ENCODE measurements at places on chromosomes 11 and 22.

DNA sequence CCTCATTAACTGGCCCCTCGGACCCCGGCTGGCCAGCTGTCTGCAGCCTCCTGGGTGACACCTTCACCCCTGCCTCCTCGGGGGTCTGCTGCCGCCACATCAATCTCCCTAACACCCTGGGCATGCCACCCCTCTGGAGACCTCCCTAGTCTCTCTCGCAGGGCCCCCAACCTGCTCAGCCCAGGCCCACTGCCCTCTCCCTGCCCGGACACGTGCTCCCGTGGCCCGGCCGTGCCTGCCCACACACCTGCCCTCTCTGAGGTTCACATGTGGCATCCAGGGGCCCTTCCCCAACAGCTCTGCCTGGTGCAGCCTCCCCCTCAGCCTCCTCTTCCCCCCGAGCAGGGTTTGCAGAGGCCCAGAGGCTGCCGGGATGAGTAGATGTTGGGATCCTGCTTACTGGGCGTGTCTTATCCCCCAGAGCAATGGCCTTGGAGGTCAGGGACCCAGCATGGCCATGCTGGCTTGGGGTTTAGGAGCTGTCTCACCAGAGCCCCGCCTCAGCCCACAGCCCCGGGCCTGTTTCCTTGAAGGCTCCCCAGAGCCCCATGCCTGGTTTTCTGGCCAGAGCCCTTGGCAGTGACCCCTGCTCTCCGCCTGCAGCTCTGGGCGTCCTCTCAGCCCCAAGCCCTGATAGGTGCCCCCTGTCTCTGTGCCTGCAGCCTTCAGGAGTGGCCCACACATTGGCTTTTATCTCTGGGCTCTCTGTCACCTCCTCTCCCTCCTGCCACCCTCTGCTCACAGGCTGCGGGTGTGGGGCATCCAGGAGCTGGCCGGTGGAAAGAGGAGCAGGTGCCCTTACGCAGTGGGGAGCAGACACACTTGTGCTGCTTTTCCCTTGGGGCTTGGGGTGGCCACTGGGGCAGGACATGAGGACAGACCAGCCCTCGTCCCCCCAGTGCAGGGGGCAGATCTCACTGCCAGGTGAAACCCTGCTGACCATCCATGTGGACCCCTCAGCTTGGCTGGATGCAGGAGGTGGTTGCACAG, 25.7 kb upstream of the SEPTIN5 start:
- no peak for DNase-seq

- DNase-seq: no peak
Observed at GRCh38 chr11:31480930-31481329, 28.5 kb downstream of the IMMP1L start.

- DNase-seq: no peak
Observed at GRCh38 chr11:103800406-103801114, 235.9 kb upstream of the DDI1 start.

- DNase-seq: no peak
Observed at GRCh38 chr11:96314326-96315020, 28.5 kb downstream of the MAML2 start.

- DNase-seq: no peak
Observed at GRCh38 chr11:45250035-45250718, 36.0 kb downstream of the SYT13 start.

DNA sequence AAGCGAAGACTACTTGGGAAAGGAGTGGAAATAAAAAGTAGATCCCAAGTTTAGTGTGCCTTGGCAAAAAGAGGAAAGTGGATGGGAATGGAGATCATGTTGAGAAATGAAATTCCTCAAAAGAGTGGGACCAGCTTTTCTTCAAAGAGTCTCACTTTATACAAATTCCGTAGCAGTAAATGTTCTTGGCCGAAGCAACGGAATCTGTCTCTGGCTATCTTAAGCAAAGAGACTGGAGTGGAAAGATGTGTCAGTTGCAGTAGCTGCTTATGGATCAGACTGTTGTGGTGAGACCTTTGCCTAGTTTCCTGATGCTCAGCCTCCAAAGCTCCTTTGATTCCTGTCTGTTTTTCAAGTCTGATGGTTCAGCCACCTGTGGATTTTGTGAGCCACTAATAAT, 73.6 kb downstream of the CSTPP1 start:
- no peak for DNase-seq

GRCh38 chr22:29260601-29261315, 7.0 kb downstream of the RHBDD3 start:
- DNase-seq: no peak

GRCh38 chr11:69497221-69497787, 15.8 kb downstream of the LINC01488 start:
- peak; percentile 11 for DNase-seq

- DNase-seq: no peak
Observed at GRCh38 chr11:131672191-131672590, 301.8 kb downstream of the NTM start.

DNA sequence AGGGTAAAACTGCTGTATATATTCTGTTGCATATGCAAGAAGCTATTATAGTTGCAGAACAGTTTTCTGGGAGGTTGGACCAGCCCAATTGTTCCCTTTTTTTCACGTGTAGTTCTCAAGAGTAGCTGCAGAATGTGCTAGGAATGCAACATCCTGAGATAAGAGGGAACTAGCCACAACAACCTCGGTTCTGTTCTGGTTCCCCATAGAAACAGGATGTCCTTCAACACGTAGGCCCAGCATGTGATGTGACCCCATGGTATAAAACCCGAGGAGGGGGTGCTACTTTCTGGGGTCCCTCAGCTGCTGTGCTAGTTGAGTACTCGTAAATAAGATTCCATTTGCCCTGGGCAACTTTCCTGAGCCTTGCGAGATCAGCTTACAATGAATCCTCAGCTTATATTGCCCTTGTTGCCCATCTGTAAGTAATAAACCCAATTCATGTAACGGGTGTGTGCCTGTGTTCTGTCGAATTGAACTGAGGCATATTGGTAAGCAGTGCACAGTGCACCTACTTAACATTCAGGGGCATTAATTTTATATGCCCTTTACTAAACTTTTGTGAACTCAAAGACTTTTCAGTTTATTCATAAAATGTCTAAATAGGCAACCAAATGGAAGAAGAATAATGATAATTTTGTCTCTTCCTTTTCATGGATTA, 23.0 kb upstream of the TRAF6 start:
- DNase-seq: no peak

GRCh38 chr11:12269104-12269441, 108.3 kb upstream of the PARVA start:
- no peak for DNase-seq

- no peak for DNase-seq
Observed at GRCh38 chr22:38300197-38300945, 16.9 kb downstream of the CSNK1E start.

DNA sequence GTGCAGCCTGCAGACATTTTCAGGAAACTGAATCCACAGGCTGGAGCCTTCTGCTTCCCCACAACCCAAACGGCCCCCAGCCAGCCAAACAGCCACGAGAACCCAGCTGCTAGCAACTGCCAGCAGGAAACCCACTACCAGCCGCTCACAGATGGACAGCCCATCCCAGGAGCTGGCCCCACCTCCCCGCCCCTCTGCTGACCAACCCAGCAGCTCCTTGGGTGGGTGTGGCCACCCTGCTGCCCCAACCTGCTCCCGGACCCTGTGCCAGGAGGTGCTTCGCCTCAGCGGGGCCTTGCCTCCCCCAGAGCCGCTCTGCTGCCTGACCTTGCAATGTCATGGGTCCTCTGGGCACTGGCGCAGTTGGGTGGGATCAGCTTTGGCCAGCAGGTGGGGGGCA, 8.2 kb upstream of the CCDC188 start:
- no peak for DNase-seq

DNA sequence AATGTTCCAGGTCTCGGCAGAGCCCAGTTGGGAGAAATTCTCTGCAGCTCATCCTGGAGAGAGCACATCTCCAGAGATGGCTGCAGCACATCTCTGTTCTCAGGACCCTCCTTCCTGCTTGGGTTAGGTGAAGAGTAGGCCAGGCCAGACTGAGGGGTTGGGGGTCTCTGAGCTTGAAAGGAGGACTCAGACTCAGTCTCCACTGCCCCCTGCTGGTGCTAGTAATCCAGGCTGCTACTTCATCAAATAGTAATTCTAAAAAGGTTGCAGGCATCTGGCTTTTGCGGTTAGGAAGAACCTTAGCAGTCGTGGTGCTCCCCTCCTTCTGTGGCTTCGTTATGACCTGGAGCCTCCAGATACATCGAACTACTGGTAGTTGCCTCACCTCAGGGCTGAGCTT, 9.7 kb downstream of the TUB start:
- no peak for DNase-seq

GRCh38 chr11:22203281-22203680, 10.4 kb downstream of the ANO5 start:
- DNase-seq: no peak

DNA sequence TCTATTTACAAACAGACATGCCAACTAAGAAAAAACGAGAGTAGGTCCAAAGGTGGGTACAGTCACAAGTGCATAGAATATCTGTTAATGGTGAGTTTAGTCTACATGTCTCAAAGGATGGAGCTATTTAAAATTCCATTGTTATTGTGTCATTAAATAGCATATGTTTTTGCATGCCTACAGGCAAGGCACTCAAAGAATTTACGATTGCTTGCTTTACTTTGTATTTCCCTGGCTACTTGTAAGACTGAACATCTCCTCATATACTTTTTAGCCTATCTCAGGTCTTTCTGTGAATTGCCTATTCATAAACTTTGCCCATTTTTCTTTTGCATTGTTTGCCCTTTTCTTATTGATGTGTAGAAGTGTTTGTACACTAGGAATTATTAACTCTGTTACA, 39.7 kb downstream of the DEUP1 start:
- no peak for DNase-seq

DNA sequence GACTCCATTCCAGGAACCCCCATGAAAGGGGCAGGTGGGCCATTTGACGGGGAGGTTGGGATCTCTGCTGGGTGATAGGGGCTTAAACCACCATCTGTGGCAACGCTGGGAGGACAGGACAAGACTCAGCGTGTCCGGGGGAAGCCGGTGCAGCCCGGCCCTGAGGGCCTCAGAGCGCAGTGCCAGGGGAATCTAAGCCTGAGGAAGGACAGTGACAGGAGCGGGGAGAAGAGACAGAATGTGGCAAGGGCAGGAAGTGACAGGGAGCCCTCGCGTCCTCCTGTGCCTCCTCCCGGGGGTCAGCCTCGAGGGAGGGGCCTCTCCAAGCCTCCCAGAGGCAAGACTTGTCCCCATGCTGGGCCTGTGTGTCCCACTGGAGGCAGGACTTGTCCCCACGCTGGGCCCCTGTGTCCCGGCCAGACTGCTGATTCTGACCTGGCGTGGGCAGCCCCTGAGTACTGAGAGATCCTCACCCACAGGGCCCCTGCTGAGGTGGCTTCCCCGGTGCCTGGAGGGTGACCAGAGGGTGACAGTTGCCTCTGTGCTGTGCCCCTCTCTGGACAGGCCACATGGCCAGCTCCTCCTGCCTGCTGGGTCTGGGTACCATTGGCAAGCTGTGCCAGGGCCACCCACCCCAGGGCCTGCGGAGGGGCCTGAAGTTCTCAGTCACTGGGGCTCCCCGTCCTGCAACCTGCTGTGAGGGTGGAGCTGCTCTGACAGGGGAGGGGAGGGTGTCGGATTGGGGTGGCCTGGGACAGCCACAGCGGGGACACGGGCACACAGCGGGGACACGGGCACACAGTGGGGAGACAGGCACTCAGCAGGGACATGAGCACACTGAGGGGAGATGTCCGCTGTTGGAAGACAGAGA, 676.2 kb downstream of the BRD1 start:
- no peak for DNase-seq

DNA sequence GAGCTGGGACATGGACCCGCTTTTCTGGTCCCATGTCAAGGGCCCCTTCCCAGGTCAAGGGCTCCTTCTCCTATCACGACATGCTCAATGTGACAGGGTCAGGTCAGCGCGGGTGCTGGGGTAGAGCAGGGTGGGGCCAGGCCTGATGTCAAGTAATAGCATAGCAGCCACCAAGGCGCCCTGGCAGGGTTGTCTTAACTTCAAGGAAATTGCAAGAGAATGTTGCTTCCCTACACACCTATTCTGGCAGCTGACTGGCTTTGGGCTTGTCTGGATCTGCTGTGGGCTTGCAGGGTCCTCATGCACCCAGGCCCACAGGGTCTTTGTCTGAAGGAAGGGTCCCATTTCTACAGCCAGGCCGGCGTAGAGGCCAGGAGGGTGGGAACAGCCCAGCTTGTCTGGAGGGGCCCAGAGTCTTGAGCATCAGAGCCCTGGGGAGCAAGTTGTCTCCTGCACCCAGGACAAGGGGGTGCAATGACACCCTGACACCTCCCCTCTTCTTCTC, 71.4 kb downstream of the BUD13 start:
- no peak for DNase-seq

DNA sequence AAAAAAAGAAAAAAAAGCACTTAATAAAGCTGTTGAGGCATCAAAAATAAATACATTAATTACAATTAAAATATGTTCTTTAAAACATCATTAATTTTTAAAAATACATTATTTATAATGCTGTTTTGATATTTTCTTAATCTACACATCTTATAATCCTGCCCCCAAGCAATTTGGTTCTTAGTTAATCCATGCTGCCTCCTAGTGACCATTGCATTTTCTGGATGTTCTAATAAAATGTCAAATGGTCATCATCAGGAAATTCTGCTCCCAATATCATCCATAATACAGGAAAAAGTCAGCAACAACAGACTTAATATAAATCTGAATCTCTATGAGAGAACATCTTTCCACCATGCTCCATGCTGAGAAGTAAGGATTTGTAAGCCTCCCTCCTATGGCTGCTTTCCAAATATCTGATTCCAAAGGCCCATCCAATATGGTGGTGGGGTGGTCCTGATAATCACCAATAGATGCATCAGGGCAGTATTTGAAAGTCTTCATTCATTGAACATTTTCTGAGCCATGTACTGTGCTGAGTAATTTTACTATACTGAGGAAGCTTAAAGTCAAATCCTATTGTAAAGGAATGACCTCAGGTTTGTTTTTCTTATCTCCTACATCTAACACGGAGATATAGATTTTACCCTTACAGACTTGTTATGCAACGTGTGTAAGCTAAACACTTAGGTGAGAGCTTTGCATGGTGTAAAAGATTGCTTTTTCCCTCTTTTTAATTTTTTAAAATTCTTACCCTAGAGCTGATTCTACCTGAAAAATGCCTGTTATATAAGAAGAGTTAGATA, 124.7 kb upstream of the BMAL1 start:
- DNase-seq: no peak

DNA sequence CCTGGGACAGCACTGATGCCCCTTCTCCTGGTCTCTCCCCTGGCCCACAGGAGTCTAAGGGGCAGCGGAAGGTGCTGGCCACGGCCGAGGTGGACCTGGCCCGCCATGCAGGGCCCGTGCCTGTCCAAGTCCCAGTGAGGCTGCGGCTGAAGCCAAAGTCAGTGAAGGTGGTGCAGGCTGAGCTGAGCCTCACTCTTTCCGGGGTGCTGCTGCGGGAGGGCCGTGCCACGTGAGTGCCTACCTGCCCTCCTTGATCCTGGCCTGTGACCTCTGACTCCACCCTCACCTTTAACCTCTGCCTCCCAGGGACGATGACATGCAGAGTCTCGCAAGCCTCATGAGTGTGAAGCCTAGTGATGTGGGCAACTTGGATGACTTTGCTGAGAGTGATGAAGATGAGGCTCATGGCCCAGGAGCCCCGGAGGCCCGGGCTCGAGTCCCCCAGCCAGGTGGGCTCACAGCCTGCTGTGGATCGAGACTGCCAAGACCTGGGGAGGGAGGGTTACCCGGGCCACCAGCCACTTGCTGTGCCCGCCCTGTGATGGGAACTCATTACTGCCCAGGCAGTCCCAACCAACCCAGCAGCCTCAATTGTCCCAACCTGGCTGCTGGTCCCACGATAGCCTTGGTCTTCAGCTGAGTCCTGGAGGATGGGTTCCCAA, 4.3 kb downstream of the EHBP1L1 start:
- no peak for DNase-seq

GRCh38 chr11:35932681-35933319, 11.1 kb upstream of the LDLRAD3 start:
- DNase-seq: no peak

GRCh38 chr22:31983911-31984656, 39.7 kb downstream of the YWHAH start:
- no peak for DNase-seq

Data from nucleus accumbens (tissue), 56 donors.